Stomach (tissue), 19 donors: ENCODE measurements at places on chromosomes 11 and 22. TPM values are rescaled to one million over a fixed set of nuclear protein-coding genes. Genes with fewer than 3 reads are reported as not detected.

DNA sequence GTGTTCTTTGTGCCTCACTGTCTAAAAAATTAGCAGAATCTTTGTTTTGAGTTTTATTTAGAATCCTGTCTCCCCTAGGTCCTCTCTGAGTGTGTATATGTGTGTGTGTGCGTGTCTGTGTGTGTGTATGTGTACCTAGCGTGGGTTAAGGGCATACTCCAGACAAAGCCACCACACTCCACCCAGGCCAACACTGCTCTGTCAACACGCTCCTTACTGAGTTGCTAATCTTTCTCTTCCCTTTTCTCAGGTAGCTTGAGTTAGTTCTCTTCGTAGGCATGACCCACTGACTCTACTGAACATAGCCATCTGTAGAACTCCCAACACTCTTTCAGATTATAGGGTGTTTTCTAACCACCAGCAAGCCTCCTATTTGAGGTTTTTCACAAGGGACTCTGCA is 131.1 kb downstream of the LRRC4C start:
- DNase-seq = no peak

DNA sequence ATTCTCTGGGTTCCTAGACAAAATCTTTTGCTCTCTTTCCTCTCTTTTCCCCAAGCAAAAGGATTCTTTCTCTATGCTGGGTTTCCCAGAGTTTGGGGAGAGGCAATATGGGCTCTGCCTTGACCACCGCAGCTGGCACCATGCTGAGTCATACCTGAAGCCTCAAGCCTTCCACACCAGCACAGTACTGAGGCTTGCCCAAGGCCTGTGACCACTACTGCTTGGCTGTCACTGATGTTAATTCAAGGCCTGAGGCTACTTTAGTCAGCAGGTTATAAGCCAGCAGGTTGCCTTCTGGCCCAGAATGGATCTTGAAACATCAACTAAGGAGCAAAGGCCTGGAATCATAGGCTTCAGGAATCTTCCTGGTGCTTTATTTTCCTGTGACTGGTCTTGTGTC is 185.3 kb downstream of the DYNC2H1 start:
- DNase-seq = no peak

- DNase-seq = no peak
Observed at GRCh38 chr22:36136475-36136874, 24.1 kb downstream of the APOL3 start.

DNA sequence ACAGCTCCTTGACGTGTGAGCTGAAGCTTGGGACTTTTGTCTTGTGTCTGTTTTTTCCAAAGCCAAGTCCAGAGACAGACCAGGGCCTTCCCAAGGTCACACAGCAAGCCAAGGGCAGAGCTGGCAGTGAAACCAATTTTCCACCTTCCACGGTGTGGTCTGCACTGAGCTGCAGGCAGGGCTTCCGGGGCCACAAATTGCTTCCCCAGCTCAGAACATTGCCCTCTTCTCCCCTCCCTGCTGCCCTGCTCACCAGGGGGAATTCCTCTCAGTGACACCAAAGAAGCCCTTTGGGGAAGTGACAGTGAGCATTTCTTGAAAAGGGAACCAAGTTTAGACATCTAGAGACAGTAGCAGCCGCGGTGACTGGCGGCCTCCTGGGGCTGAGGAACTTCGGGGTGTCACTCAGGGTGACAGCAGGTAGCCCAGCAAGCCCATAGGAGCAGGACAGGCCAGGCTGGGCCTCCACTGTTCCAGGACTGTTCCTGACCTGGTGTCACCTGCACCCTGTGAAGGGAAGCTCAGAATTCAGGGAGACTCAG is 9.2 kb downstream of the FXYD2 start:
- peak; percentile 71 for DNase-seq

DNA sequence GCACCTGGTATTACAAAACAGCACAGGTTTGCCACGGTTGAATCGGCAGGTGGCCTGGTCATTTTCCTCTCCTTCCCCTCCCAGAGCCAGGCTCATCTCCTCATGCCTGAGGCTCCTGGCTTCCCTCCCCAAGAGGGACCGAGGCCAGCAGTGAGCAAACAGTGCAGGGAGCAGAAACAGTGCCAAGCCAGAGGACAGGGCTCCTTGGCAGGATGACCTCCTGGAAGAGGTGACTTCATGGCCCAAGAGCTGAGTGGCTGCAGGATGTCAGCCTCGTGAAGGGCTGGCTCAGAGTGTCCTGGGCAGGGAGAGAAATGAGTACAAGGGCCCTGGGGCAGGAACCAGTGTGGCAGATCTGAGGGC is 22.8 kb upstream of the PPFIA1 start:
- DNase-seq = no peak

Gene KDM4D
- 0.31 TPM for polyA plus RNA-seq

Gene NPTXR
- 2.4 TPM for polyA plus RNA-seq

Gene BIRC3
- 46.4 TPM for polyA plus RNA-seq
